LHCN-M2 (cell line): ENCODE measurements at places on chromosomes 1 and 21. TPM values are rescaled to one million over a fixed set of nuclear protein-coding genes. Genes with fewer than 3 reads are reported as not detected.

DNA sequence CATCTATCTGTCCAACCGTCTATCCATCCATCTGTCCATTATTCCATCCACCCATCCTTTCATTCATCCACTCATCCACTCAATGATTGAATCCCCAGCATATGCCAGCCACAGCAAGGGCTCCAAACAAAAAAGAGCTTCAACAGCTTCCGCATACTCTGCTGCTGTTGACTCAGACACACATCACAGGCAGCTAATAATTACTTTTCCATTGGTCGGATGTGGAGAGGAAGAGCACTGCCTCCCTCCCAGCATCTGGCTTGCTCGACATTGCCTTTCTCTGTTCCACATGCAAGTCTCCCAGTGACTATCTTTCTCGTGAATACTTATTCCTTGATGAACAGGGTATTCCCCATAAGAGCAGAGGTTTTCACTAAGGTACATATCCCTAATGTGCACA is 176.5 kb downstream of the HIVEP3 start:
- DNase-seq, result peak; percentile 81

- peak; percentile 97 for DNase-seq
Observed at GRCh38 chr1:223207293-223208066, 64.4 kb upstream of the TLR5 start.

DNA sequence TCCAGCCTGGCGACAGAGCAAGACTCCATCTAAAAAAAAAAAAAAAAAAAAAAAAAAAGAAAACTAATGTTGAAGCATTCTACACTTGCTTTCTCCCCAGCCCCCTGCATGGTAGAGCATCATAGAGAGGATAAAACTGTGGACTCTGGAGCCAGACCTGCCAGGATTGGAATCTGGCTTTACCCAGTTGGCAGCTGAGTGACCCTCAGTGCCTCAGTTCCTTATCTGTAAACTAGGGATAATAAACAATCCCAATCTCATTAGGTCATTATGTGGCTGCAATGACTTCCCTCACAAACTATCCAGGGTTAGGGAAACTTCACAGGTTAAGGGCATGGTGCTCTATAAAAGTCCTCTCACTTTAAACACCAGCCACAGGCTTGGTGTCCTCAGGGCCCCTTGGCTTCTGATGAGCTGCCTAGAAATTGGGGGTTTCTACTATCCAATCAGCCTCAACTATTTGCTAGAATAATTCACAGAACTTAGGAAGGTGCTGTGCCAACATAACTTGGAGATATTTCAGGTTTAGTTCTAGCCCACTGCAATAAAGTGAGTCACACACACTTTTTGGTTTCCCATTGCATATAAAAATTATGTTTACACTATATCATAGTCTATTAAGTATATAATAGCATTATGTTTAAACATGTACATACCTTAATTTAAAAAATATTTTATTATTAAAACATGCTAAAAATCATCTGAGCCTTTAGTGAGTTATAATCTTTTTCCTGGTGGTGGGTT is 180.5 kb upstream of the B3GALT2 start:
- no peak for DNase-seq

GRCh38 chr1:14513111-14513510 is 85.4 kb upstream of the KAZN start:
- DNase-seq, result no peak

- peak; percentile 36 for DNase-seq
Observed at GRCh38 chr1:87329051-87329525, 408 bp downstream of the LMO4 start.

DNA sequence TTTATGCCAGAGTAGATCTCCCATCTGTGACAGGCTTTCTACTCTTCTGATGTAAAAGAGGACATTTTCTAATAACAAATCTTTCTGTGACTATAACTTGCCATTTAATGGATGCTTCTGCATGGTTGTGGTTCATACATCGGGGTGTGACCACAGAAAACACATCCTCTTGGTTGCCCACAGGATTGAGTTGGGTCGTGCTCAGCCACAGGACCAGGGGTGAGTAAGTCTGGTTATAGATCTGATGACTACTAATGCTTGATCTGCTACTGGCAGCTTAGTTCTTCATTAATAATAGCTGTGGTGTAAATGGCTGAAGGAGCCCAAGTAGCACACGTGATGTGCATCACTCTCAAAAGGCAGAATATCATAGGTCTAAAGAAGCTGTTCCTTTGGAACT is 328.2 kb downstream of the RWDD3 start:
- no peak for DNase-seq

- no peak for DNase-seq
Observed at GRCh38 chr1:81974883-81975555, 174.3 kb downstream of the ADGRL2 start.

DNA sequence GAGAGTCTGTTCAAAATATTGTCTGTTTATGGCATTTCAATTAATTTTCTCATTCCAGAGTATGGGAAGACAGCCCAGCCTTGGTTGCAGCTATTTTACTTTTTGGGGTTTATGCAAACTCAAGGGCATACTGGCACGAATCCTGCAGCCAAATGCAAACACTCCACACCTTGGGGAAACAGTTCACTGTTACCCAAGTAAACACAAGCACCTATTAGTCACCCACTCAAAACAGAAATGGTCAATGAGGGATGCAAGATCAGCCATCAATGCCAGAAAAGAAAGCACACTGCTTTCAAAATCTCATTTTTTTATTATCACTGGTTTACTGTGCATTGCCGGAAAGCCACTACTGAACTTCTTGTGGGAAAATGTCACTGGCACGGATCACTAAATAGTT is 170.6 kb downstream of the RUNX1 start:
- no peak for DNase-seq

GRCh38 chr1:75625795-75626194 is 14.9 kb upstream of the SLC44A5 start:
- DNase-seq, result no peak

DNA sequence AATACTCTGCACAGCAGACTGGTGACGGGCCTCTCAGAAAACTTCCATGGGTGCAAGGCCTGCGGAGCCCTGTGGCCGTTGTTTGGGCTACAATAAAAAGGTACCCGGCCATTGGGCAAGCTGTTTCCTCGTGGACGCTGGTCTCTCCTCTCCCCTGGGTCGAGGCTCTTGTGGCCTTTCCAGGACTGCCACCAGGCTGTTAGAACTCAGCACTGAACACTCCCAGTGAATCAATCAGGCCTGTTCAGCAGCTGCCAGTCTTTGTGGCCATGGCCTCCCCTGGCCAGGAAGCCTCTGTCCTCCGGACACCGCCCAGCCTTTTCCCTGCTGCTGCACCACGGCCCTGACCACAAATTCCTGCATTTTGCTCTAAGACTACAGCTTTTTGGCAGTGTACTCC is 33.0 kb upstream of the ACTRT2 start:
- DNase-seq, result no peak

DNA sequence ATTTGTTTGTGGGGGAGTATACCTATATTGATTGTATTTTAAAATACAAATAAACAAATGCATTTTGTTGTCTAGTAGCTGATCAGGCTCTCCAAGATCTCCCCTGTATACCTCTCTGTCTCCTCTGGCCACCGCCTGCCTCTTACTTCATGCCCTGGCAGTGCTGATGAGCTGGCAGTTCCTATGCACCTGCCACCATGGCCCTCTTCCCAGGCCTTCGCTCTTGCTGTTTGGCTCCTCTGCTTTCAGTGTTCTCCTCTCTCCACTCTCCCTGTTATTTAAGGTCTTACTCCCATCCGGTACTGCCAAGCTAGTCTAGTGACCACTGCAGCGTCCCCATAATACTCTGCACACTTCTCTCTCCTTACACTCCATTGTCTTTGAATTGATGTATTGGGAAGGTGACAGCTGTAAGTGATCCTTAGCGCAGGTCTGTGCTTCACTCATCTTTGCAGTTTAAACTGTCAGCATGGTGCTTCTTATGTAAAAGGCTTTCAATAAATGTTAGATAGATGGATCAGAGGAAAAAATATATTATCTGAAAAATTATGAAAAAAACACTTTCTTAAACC is 88.1 kb upstream of the ATP1A1 start:
- no peak for DNase-seq

GRCh38 chr1:212873518-212873917 is 15.4 kb downstream of the FLVCR1 start:
- no peak for DNase-seq

GRCh38 chr1:33973799-33974545 is 110.1 kb downstream of the HMGB4 start:
- DNase-seq, result no peak

GRCh38 chr21:45294509-45295291 is 7.0 kb upstream of the POFUT2 start:
- peak; percentile 96 for DNase-seq

GRCh38 chr1:156060937-156061636 is at the start of gene RAB25:
TSS of gene RAB25 (plus strand) at chr1:156061160. CDS start at chr1:156061401, 241 bp downstream.
- DNase-seq, result no peak

- no peak for DNase-seq
Observed at GRCh38 chr1:69411617-69412016, 156.1 kb upstream of the LRRC7 start.

DNA sequence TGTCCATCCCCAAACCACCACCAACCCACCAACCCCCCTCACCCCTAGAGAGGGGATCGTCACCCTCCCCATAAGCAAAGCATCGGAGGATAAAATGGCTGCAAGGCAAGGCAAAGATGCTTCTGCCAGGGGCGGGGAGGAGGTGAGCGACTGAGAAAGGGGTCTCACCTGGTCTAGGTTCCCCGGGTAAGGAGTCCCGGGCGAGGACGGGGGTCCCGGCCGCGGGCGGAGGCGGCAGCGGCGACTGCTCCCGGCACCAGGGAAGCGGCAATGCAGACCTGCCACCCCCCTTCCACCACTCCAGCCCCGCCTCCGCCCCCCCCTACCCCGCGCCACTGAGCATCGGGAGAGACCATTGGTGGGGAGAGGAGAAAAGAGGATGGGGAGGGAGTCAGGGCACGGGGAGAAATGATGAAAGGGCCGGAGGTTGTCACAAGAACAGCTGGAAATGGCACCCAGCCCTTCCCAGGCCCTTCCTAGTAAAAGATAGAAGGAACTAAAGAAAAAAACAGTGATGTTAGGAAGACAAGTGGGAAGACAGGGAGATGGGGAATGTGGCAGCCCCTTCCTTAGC is at the start of gene SV2A:
SV2A (minus strand) TSS at position 274 of the 574 bp plus-strand sequence. CDS start 4,004 bp downstream, outside the sequence.
- peak; percentile 69 for DNase-seq

- DNase-seq, result no peak
Observed at GRCh38 chr1:1354271-1355247, 3.8 kb downstream of the MXRA8 start.

DNA sequence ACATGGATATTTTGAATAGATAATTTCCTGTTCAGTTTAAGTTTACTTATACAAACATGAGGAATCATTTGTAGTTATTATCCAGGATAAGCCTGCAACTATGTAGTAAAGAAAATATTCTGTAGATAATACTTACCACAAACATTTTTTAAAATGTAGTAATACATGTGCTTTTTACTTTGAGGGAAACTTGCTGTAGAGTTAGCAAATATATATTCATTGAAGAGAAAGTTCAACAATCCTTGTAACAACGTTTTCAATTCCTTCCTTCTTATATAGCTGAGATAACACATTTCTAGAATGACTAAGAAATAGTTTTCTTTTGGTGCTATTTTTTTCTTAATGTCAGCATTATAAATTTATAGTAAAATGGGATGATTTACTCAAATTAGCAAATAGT is 664.6 kb upstream of the ADAMTS5 start:
- DNase-seq, result no peak

DNA sequence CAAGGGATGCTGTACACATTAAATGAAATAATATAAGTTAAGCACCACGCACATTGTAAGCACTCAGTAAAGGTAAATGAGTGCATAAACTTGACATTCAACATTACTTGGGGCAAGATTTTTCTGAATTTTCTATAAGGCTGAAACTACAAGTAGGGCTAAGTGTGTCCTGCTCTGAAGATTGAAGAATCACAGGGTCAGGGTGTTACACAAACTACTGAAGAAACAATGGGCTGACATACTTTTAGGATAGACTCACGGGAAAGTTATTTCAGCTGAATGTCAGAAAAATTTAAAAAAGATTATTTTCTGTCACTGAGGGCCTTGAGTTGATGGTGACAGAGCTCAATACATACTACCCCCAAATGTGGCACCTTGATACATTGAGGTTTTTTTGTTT is 644.2 kb upstream of the PLXNA2 start:
- DNase-seq, result no peak

GRCh38 chr1:40842207-40842606 is 20.0 kb downstream of the CITED4 start:
- DNase-seq, result no peak

DNA sequence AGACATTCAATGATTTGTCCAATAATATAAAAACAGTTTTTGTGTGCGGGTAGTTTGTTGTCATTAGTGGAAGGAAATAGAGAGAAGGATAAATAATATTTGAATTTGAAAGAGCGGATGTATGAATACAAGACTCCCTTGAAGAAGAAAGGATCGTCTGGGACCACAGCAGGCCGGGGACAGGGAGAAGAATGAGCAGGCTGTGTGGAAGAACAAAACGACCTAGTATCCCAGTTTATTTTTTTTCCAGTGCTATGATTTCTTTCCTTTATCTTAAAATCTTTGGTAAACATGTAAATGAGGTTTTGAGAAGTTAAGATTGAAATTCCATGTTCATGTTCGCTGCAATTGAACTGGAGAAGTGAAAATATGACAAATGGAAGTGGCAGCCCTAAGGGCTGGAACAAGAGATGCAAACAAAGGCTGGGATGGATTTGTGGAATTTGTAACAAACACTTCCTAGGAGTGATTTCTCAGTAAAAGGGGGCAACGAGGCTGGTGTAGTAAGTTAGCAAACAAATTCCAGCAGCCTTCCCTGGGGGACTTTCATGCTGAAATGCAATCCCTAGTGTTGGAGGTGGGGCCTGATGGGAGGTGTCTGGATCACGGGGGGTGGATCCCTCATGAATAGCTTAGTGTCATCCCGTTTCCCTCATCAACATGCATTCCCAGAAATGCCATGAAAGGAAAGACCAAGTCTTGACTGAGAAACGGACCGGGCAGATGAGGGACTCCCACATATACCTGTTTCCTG is 10.2 kb upstream of the IFI16 start:
- peak; percentile 96 for DNase-seq

DNA sequence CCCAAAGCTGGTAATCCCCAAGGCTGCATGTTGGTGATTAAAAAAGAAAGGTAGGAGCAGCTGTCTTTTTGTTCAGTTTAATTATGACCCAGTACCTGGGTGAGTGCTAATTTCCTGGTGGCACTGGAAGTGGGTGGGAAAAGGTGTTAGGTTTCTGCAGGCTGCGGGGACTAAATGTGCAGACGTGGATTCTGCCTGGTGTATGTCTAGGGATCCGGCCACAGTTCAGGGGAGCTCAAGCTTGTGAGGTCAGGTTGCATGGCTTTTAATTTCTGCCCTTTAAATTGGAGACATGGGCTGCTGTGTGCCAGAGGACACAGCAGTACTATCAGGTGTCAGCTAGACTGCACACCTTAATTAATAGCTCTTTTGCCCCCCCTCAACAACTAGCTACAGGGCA is 20.3 kb upstream of the TBX19 start:
- no peak for DNase-seq

- DNase-seq, result no peak
Observed at GRCh38 chr1:226629896-226630550, 81.5 kb downstream of the STUM start.

GRCh38 chr1:151327903-151328674 is 873 bp upstream of the PI4KB start:
- DNase-seq, result no peak

COL6A1 gene
- 252 and 303 TPM in 2 replicates for total RNA-seq

MAP3K21 gene
- total RNA-seq, result under 0.01 TPM in 1 of 2 replicates, not detected in the other

SARS1 gene
- 134 and 149 TPM in 2 replicates for total RNA-seq

MATN1 gene
- total RNA-seq, result 0.06 and 0.32 TPM in 2 replicates

PIGK gene
- total RNA-seq, result 46.2 and 53.7 TPM in 2 replicates

FOXD3 gene
- not detected in 2 replicates for total RNA-seq

HSD3B1 gene
- not detected in 2 replicates for total RNA-seq

HPCAL4 gene
- total RNA-seq, result 1.6 and 3.1 TPM in 2 replicates

PCP4 gene
- total RNA-seq, result not detected in 2 replicates

EFNA1 gene
- total RNA-seq, result 0.23 TPM in 1 of 2 replicates, not detected in the other

PPOX gene
- 15.3 and 17.8 TPM in 2 replicates for total RNA-seq
